ENCODE measurements at places on chromosomes 3 and 15. TPM values are rescaled to one million over a fixed set of nuclear protein-coding genes. Genes with fewer than 3 reads are reported as not detected.

The ADPRH gene
- 6.9 TPM for total RNA-seq

- DNase-seq = no peak
- no peaks in the 10 kb centered on the region for H3K27me3 ChIP-seq
- H3K4me1 ChIP-seq = no peaks in the 10 kb centered on the region
- no peak overlapping the region for H3K27ac ChIP-seq
- H3K36me3 ChIP-seq = no peaks in the 10 kb centered on the region
Measured at GRCh38 chr3:37674111-37674510, 187.6 kb upstream of the CTDSPL start.

- H3K36me3 ChIP-seq = no peaks in the 10 kb centered on the region
- DNase-seq = no peak
- H3K4me3 ChIP-seq = no peak overlapping the region
- H3K27ac ChIP-seq = no peak overlapping the region
- no peaks in the 10 kb centered on the region for H3K27me3 ChIP-seq
Measured at GRCh38 chr15:36925653-36926426, 174.5 kb downstream of the MEIS2 start.

GRCh38 chr3:183330881-183331280, 77.8 kb downstream of the B3GNT5 start:
- H3K27ac ChIP-seq = no peak overlapping the region
- DNase-seq = no peak
- H3K36me3 ChIP-seq = no peaks in the 10 kb centered on the region
- no peaks in the 10 kb centered on the region for H3K27me3 ChIP-seq
- no peaks in the 10 kb centered on the region for H3K4me1 ChIP-seq

- H3K36me3 ChIP-seq = no peaks in the 10 kb centered on the region
- peaks cover 6% of the 10 kb centered on the region for H3K4me1 ChIP-seq
- DNase-seq = peak; percentile 46
- H3K4me3 ChIP-seq = peak overlapping the region; percentile 44
Measured at GRCh38 chr3:136818191-136818768, 646 bp upstream of the SLC35G2 start.

DNA sequence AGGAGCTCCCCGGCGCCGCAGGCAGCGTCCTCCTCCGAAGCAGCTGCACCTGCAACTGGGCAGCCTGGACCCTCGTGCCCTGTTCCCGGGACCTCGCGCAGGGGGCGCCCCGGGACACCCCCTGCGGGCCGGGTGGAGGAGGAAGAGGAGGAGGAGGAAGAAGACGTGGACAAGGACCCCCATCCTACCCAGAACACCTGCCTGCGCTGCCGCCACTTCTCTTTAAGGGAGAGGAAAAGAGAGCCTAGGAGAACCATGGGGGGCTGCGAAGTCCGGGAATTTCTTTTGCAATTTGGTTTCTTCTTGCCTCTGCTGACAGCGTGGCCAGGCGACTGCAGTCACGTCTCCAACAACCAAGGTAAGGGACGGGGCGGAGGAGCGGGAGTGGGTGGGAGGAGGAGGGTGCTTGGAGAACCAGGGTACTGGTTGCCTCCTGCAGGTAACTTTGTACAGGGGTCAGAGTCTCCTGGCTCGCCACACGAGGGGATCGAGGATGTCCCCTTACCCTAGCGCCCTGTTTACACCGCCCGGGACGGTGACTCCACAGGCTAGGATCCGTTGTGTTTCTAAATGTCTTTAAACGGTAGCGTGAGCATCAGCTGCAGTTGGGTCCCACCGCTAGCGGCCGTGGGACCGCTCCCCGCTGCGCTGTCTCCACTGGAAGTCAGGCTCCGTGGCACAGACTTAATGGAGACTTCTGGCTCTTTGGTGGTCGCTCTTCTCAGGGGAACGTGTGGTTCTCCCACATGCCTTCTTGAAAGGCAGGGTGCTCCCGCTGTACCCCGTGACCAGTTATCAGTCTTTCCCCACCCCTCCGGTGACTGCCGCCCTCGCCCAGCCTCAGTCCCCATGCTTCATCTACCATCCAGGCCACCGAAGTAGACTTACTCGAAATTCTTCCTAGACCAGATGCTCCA, 515 bp downstream of the EPHA6 start:
- no peaks in the 10 kb centered on the region for H3K27me3 ChIP-seq
- H3K27ac ChIP-seq = no peak overlapping the region
- DNase-seq = no peak
- no peak overlapping the region for H3K4me3 ChIP-seq

- peak; percentile 65 for DNase-seq
- peaks cover 16% of the 10 kb centered on the region for H3K36me3 ChIP-seq
- H3K27ac ChIP-seq = no peak overlapping the region
- H3K27me3 ChIP-seq = no peaks in the 10 kb centered on the region
- peak overlapping the region; percentile 14 for H3K4me3 ChIP-seq
- H3K4me1 ChIP-seq = peaks cover 21% of the 10 kb centered on the region
Measured at GRCh38 chr3:38519651-38520050, 23.5 kb downstream of the EXOG start.

DNA sequence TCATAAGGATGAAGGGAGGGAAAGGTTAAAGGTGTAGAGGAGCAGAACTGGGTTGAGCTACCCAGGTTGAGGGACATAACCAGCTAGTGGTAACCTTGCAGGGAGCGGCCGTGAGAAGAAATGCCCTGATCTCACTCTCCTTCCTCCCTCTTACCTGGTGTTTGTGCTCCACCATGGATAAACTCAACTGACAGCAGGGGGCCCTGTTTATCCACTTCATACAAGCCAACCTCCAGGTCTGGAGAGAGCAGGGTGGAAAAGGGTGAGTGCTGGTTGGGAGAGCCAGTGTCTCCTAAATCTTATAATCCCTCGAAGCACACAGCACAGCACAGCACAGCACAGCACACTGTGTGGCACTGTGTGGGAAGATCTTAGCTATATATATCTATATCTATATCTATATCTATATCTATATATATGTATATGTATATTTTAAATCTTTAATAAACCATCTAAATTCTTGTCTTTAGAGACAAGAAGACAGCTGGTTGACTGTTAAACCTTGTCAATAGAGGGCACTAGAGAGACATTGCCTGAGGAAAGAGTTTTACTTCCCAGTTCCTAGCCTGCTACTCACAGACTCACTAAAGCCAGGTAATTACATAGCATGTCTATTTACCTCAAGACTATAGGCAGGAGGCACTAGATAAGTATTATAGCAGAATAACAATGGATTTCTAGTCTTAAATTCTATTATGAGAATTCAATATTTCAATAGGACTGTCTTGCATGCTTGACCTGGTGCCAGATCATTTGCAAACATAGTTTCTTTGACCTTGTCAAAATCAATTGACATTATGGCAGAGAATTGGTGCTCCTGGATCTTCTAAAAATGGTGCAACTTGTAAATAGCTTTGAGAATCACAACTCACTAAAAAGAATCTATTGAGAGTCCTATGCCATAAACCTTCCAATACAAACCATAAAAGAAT, 21.7 kb upstream of the FMN1 start:
- H3K4me1 ChIP-seq = no peaks in the 10 kb centered on the region
- no peak for DNase-seq

DNA sequence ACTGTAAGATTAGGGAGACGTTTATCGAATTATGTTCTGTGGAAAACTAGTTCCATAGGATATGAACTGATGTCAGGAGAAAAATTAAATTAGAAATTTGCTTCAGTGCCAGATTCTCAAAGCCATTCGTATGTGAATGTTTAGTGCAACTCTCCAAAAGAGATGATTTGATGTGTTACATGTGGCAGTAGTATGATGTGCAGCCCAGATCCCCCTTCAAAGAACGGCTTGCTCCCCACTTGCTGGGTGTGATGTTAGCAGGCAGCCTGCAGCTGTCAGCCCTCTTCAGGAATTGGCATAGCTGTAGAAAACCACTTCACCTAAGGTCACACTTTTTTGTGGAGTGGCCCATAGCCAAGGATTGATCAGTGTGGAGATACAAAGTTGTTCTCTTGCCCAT, 127.0 kb upstream of the CCDC54 start:
- no peaks in the 10 kb centered on the region for H3K36me3 ChIP-seq
- no peak overlapping the region for H3K4me3 ChIP-seq
- DNase-seq = no peak
- no peaks in the 10 kb centered on the region for H3K27me3 ChIP-seq

GRCh38 chr3:116341899-116342298, 103.4 kb downstream of the LSAMP start:
- no peak overlapping the region for H3K4me3 ChIP-seq
- no peak for DNase-seq
- no peaks in the 10 kb centered on the region for H3K27me3 ChIP-seq
- H3K36me3 ChIP-seq = no peaks in the 10 kb centered on the region

GRCh38 chr3:114496021-114496434, 202.2 kb downstream of the TIGIT start:
- no peak for DNase-seq
- H3K36me3 ChIP-seq = no peaks in the 10 kb centered on the region
- H3K4me1 ChIP-seq = peaks cover 13% of the 10 kb centered on the region
- no peak overlapping the region for H3K27ac ChIP-seq

The GPR87 gene
- not detected for total RNA-seq

GRCh38 chr3:141148770-141149169, 82.9 kb upstream of the PXYLP1 start:
- H3K4me1 ChIP-seq = no peaks in the 10 kb centered on the region
- no peak overlapping the region for H3K4me3 ChIP-seq
- no peak overlapping the region for H3K27ac ChIP-seq
- H3K27me3 ChIP-seq = no peaks in the 10 kb centered on the region
- DNase-seq = no peak

The PLCD1 gene
- total RNA-seq = 44.0 TPM
